ENCODE measurements at places on chromosomes 2 and 18.

DNA sequence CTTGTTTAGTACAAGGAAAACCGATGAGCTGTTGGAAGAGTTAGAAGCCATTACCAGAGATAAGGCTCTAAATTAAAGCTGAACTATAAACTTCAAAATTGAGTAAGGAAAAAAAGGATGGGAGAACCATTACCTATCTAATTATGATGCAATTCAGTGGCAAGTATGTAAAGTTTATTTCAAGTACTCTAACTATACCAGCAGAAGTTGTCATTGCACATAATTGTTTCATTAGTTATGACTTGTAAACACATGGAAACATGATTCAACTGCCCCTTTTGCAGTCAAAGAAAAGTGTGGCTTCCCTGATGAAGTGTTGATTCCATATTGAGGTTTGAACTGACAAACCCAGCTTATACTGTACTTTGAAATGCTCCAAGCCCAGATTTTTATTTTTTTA is 324.1 kb upstream of the KCNJ3 start:
- no peak for DNase-seq

DNA sequence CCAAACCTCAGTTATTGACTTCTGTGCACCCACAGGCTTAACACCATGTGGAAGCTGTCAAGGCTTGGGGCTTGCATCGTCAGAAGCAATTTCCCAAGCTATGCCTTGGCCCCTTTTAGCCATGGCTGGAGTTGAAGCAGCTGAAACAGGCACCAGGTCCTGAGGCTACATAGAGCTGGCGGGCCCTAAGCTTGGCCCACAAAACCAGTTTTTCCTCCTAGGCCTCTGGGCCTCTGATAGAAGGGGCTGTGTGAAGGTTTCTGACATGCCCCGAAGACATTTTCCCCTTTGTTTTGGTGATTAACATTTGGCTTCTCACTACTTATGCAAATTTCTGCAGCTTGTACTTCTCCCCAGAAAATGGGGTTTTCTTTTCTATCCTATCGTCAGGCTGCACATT is 9.1 kb upstream of the TMX3 start:
- DNase-seq = no peak

DNA sequence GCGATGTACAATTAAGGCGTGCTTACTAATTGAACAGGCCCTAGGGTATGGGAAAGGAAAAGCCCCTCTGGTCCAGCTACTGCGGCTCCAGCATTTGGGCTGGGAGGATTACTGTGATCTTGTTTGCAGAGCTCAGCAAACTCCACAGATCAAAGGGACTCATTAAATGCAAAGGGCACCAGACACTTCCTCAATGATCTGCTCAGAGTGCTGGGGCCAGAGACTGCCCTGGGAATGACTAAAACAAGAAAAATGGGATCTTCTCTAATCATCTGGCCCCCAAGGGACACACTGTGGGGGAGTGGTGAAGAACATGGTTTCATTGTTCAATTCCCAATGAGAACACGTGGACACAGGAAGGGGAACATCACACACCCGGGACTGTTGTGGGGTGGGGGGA is 85.0 kb downstream of the MARCHF4 start:
- no peak for DNase-seq

- no peak for DNase-seq
Observed at GRCh38 chr2:63741884-63742579, 99.7 kb upstream of the UGP2 start.

DNA sequence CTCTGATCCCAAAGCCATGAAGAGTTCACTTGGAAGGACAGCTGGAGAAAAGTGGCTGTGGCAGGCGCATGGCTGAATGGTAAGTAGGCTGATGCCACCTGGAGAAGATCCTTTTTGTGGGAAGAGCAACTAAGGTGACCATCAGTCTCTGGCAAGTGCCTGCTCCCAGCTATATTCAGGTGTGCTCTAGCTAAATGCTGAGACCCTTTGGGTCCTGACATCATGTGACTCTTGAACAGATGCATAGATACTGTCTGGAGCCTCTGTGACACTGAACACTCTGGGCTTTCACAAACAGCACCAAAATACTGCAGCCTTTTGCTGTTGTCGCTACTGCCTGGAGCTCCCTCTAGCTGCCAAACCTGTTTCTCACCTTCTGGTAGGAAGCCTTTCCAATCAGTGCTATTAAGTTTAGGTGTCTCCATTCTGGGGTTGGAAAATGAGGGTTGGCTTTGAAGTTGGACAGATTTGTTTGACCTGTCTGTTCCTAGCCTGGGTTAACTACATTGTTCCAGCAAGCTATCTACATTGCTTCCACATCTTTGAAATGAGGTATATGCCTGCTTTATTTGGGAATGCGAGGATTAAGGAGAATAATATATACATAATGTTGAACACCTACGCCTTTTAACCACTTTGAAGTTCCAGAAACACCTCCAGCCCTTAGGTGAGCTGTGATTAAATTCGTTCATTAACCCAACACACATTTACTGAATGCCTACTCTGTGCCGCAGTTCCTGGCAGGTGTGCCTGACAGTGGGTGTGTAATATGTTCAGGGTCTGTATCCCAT is 3.1 kb downstream of the EGR4 start:
- peak; percentile 51 for DNase-seq

- no peak for DNase-seq
Observed at GRCh38 chr2:180385601-180386201, 378.6 kb upstream of the CWC22 start.

- DNase-seq = no peak
Observed at GRCh38 chr2:101162561-101163330, 11.6 kb upstream of the TBC1D8 start.
